ENCODE measurements at places on chromosomes 1 and 21.

GRCh38 chr1:167060141-167061072 is 29.8 kb downstream of the GPA33 start:
- DNase-seq: no peak

DNA sequence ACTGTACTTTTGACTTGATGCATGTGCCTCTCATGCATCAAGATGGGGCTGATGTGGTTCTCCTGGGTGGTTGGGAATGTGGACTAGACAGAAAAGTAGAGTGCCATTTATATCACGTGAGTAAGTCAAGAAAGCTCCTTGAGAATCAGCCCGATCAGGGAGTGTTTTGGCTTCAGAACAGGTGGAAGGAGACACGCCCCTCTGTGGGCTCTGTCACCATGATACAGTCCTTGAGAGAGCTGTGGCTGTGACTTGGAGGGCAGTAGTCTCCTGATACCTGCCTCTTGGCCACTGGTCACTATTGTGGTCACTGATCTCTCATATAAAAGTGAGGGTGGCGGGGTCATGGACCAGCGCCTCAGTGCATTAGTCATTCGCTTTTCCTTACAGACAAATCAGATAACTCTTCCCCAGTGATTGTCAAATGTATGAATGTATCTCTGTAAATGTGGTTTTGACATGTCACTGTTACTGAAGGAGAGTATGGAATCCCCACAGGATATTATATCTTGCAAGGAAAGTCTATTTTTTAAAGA is 8.9 kb upstream of the C4BPB start:
- DNase-seq: no peak

DNA sequence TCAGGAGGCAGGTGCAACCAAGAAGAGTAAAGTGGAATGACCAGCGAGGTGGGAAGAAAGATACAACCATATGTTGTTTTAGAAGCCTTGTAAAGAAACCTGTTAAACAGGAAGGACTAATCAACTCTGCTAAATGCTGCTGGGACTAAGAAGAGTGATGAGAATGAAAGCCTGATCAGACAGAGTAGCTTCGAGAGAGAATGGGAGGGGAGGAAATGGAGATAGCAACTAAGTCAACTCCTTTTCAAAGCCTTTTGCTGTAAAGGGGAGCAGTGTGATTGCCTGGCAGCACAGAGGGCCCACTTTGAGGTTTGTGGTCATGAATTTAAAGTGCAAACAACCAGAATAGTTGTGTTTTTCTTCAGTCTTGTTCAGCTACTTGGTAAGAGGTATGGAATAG is 31.4 kb downstream of the SLC30A7 start:
- DNase-seq: peak; percentile 27

GRCh38 chr21:17925899-17926298 is 106.7 kb upstream of the C21orf91 start:
- no peak for DNase-seq

DNA sequence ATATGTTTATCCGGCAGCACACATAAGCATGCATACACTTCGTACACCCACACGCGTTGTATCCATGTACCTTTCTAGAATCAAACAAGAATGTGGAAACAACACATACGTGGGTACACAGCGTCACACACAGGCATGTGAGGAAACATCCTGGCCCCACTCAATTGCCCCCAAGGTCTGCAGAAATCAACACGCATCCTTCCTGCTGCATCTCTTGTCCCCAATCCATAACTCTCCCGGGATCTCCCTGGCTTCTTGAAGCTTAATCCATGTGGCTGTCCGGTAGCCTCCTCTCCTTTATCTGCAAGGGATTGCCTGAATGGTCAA is 5.5 kb upstream of the TBX15 start:
- DNase-seq: no peak

- no peak for DNase-seq
Observed at GRCh38 chr21:36821032-36821299, 122.1 kb downstream of the SIM2 start.

DNA sequence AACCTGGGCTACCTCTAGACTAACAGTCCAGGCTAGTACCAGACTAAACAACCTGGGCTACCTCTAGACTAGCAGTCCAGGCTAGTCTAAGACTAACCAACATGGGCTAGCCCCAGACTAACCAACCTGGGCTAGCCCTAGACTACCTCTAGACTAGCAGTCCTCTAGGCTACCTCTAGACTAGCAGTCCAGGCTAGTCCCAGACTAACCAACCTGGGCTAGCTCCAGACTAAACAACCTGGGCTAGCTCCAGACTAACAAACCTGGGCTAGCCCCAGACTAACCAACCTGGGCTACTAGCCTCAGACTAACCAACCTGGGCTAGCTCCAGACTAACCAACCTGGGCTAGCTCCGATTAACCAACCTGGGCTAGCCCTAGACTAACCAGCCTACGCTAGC is 2.0 kb downstream of the TFF2 start:
- DNase-seq: no peak

DNA sequence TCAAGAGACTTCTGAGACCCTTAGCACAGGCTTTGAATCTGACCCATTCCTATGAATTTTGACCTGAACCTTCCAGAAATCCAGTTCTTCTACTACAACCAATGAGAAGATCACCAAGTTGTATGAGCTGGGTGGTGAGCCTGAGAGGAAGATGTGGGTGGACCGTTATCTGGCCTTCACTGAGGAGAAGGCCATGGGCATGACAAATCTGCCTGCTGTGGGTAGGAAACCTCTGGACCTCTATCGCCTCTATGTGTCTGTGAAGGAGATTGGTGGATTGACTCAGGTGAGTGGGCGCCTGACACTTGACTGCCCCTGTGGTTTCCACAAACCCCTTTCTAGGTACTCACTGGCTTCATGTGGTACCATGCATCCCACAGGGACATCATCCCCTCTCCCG is 20.0 kb upstream of the PIGV start:
- DNase-seq: peak; percentile 24

GRCh38 chr1:43225168-43225567 is 44.6 kb upstream of the TMEM125 start:
- no peak for DNase-seq

DNA sequence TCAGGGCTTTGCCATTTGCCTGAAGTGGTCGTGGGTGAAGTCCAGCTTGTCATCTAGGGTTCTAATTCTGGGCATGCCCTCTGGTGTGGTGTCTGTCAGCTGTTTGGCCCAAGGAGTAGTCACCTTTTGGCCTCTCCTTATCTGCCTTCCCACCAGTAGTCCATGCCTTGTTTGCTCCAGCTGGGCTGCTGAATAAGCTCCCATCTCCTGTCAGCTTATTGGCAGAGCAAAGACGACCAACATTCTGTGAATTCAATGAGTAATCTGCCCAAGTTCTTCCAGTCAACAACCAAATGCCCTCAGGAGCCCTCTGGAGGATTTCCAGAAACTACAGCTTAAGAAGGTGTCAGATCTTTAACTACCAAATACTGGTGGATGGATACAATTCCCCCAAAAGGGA is 7.0 kb downstream of the BCAN start:
- no peak for DNase-seq

DNA sequence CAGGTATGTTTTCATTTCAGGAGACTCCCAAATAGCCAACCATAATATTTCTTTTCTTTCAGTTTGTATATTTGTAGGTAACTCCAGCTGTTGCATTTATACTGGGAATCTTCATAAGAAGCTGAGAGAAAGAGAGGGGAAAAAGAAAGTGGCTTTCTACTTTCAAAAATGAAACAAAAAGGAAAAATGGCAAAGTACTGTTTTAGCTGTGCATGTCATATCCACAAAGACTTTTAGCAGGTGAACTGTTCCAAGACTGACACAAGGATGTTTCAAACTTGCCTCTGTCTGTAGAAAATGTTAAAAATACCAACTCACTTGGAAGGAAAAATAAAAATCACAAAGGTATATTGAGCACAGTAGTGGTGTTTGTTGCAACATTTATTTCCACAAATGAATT is 41.9 kb upstream of the CACYBP start:
- DNase-seq: no peak

Measured in stimulated activated naive CD8-positive, alpha-beta T cell treated with anti-CD3 and anti-CD28 coated beads, Interleukin-15, Interleukin-2, amounts not matched to agents 100 U/mL and 50 U/mL, for 24 hours (primary cell).